ENCODE measurements at places on chromosomes 2 and 18.

- DNase-seq = no peak
These were observed 175.2 kb downstream of the UPP2 start for GRCh38 chr2:158276619-158277471.

GRCh38 chr18:25057491-25058050 is 294.4 kb downstream of the ZNF521 start:
- no peak for DNase-seq

DNA sequence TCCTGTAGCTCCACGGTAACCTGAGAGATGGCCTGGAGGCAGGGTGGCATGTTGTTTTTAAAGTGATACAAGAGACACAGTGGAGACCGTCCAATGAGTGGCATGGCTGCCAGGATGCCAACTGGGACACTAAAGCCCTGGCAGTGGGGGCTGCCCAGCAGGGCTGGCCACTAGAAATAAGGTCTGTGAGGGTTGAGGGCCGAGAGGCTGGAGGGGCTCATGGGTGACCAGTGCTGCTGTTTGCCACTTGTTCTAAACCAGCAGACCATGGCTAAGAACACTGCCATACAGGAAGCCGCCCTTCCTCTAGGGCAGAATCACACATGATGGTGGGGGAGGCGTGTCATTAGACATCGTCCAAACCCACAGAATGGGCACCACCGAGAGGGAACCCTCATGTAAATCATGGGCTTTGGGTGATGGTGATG is 71.9 kb downstream of the ALPK2 start:
- no peak for DNase-seq

- DNase-seq = no peak
These were observed 70.7 kb downstream of the EML4 start for GRCh38 chr2:42239811-42240210.

DNA sequence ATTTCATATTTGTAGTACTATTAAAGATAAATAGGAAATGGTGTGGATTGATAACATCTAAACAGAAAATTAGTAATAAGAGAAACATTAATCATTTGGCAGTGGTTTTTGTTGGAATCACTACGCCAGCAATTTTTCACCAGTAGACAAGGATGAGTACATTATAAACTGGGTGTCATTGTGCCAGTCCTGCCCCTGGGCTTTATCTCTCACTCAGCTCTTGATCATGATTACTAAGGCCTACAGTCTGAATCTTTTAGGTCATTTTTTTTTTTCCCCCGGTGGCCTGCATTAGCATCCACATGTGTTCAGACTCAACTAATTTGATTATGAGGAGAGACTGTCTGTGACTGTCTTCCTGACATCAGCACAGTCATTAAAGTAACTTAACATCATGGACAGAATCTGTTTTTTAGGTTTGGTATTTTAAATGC is 16.2 kb downstream of the GULP1 start:
- DNase-seq = no peak

Measured in HAP-1 (cell line).